ENCODE measurements at places on chromosomes 16 and 17.

GRCh38 chr17:37211136-37211535, 164.6 kb upstream of the C17orf78 start:
- no peak for DNase-seq

DNA sequence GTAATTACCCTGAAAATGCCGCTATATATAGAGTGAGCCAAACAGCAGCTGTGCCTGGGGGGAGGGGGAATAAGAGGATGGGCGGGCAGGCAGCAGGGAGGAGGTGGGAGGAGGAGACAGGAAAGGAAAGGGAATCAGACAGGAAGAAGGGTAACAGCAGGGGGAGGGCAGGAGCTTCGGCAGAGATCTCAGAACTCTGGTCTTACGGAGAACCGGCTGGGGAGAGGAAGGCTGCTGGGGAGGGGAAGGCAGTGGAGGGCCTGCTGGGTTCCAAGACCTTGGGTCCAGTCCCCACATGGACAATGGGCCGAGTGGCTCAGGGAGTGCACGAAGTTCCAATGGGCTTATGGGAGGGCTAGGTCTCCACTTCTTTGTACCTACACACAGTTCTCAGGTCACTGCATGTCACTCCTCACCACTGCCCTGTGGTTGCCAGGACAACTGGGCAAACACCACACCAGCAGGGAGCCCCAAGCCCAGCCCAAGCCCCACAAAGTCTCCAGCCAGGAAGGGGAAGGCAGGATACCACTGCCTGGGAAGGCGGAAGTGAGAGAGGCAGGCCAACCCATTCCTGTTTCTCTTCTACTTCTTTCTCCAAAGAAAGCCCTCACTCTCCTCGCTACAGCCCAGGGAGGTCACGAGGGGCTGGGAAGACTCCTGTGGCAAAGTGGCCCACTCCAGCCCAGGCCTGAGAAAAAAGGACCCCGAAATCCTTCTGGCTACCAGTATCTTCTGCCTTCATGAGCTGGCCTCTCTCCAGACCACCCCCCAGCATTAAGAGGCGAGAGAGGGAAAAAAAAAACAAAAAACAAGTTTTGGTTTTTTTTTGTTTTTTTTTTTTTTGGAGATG, 25.3 kb downstream of the G6PC3 start:
- DNase-seq = peak; percentile 98

- no peak for DNase-seq
Observed at GRCh38 chr17:58412961-58413586, 4.3 kb downstream of the RNF43 start.

DNA sequence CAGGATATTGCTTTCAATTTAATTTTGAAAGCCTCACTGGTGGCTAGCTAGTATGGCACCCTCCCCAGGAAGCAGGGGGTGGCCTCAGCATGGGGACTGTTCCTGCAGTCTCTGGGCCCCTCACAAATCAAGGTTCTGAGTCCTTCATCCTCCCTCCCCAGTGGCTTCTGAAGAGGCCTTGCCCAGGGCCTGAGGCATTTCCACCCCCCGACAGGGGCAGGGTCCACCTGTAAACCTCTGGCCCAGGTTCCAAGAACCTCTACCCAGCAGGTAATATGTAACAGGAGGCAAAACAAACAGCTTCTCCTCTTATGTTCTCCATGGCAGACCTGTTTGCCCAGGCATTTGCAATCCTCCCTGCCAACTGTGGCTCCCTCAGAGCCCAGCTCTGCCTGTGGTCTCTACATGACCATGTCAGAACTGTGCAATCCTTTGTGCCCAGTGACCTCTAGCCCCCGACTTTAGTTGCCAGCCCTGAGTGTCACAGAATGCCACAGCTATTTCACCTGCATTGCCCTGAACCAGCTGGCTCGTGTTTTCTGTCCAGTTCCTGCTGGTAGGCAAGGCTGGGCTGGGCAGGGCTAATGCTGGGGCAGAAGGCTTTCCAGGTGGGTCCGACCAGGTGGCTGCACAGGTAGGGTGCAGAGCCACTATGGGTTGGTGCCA, 14.3 kb downstream of the ACSF2 start:
- no peak for DNase-seq

DNA sequence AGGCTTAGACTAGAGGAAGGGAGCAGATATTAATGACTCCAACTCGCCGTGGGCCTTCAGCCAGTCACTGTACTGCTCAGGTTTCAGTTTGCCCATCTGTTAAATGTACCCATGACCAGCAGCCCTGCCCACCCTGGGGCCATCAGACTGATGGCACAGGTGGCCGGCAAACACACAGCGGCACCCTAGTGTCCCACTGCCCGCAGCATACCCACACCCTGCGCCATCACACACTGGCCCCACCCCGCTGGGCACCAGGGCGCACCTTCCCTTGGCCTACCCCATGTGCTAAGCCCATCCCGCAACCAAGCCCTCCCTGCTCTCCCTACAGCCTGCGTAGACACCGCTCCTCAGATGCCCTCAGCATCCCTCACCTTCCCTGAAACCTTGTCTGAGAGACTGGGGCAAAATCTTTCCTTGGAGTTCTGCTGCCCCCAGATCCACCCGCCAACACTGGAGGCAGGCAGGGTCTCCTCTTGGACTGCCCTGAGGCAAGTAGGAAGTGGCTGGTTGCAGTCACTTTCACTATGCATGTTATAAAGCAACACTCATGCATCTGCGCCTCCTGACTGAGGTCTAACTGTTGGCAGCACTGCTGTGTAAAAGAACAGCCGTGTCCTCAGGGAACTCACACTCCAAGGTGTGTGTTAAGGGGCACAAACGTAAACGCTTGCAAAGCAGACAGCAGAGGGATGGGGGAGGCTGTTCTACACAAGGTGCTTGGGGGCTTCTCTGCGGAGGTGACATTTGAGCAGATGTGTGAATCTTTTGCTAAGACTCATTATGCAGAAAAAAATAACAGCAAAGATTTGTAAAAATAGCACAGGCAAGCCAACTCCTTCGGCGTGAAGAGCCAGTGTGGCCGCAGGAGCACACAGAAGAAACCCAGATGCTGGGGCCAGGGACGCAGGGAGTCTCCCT, 6.7 kb upstream of the BCAR1 start:
- no peak for DNase-seq

DNA sequence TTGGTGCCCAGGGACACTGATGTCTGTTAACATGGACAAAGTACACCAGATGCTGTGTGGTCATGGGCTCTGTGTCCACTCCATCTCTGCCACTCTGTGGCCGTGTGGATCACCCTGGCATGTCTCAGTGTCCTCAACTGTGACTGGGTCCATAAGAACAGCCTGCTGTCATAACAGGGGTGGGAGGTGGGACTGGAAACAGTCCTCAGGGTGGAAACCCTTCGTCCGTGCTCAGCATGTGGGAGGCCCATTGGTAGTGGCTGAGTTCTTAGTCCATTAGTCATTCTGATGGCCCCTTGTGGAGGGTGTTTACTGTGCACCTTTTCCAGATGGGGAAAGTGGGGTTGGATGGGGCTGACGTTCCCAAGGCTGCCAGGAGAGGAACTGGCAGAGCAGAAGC, 12.8 kb downstream of the FLYWCH2 start:
- DNase-seq = no peak

- DNase-seq = no peak
Observed at GRCh38 chr16:75219838-75220237, 1.1 kb downstream of the CTRB1 start.

- no peak for DNase-seq
Observed at GRCh38 chr17:82527898-82528297, 8.4 kb downstream of the FOXK2 start.

GRCh38 chr16:72857834-72858664, 189.9 kb downstream of the ZFHX3 start:
- no peak for DNase-seq

DNA sequence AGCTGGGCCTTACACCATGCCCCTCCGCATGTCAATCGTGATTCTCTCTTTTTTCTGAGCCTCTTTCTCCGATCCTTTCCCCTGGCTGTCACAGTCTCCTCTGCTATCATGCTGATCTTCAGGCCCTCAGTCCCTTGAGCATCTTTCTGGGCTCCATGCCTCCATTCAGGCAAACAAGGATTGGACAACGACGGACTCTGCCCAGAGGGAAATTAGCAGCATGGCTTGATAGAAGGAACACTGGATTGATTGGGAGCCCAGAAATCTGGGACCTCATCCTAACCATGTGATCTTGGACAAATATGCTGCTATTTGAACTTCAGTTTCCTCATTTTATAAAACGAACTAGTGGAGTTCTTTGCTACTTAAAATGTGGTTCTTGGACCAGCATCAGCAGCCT, 19.6 kb upstream of the PHF12 start:
- DNase-seq = no peak

- no peak for DNase-seq
Observed at GRCh38 chr16:83138976-83139690, 512.4 kb downstream of the CDH13 start.

DNA sequence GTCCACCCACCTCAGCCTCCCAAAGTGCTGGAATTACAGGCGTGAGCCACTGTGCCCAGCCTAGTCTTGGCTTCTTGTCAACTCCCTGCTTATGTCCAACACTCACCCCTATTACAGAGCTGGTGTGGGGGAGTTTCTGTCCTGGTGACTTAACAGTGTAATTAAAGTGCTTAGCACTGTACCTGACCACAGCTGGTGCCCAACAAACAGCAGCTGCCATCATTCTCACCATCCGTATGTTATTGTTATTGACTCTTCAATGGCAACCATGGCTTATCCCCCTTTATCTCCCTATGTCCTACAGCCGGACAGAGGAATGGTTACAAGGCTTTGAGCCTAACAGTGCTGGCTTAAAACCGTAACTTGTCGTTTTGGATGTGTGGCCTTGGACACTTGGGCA, 17.0 kb upstream of the BRCA1 start:
- DNase-seq = peak; percentile 72

- peak; percentile 84 for DNase-seq
Observed at GRCh38 chr17:38745545-38745944, 2.6 kb downstream of the PCGF2 start.

DNA sequence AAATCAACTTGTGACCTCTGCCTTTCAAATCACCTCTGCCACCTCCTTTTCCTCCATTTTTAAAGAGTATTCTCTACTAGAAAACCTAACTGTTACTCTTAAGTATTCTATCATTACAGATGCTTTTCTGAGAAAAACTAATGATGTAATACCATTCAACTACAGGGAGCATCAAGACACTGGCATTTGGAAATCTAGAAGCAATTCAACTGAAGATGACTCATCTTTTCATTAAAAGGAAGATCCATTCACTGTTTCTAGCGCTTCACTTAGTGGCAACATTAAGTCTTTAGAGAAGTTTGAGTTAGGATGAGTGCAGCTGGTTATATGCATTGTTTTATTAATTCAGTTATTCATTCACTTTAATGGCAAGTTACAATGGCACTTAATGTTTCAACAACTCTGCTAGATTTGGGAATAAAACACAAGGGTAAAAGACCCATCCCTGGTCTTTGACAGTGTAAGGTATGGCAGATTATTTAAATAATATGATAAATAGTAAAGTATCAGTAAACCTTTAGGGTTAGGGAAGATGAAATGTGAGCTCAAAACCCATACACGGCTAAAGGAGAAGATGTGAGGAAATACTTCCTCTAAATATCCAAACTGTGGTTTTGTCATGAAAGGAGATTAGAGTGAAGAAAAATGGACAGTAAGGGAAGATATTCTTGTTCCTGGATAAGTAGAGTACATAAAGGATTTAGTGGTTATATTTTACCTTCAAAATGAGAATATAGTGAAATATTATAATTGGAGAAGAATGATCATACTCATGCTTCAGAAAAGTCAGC, 61.7 kb downstream of the KCNJ2 start:
- DNase-seq = no peak

- DNase-seq = no peak
Observed at GRCh38 chr16:89017543-89018281, 40.7 kb upstream of the CBFA2T3 start.

- peak; percentile 88 for DNase-seq
Observed at GRCh38 chr16:5033256-5034166, at the start of gene NAGPA. Gene NAGPA (minus strand): TSS chr16:5033935. CDS start chr16:5033914, 21 bp downstream.

DNA sequence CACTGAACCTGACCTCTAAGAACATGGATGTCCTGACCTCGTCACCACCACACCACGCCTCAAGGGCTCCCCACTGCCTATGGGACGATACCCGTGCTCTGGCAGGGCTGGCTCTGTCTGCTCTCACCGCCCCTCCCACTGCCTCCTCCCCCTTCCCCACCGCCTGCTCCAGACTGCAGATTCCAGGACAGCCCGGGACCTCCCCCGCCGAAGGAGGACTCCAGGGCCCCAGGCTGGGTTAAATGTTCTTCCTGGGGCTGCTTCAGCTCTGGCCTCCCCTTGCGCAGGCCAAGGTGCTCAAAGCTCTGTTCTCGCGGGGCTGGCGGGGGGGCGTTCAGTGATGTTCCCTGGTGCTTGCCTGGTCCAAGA, 3.1 kb downstream of the NPW start:
- DNase-seq = no peak

GRCh38 chr16:30922420-30922959, 882 bp upstream of the FBXL19 start:
- DNase-seq = peak; percentile 99

DNA sequence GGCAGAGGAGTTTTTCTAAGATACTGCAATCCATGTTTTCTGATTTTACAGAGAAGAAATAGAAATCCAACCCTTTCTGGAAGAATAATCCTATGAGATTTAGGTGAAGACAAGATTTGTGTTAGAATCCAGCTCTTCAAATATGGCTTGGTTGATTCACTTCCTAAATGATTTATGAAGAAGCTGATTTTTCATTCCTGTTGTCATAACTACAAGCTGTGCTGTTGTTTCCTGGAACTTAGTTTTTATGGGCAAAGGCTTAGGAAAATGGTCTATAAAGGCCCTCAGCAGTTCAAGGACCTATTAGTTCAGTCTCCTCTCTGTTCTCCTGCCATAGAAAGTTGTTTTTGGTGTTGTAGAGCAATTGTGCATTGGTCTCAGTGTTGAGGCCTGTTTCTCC, 174.2 kb upstream of the FAM20A start:
- DNase-seq = no peak

DNA sequence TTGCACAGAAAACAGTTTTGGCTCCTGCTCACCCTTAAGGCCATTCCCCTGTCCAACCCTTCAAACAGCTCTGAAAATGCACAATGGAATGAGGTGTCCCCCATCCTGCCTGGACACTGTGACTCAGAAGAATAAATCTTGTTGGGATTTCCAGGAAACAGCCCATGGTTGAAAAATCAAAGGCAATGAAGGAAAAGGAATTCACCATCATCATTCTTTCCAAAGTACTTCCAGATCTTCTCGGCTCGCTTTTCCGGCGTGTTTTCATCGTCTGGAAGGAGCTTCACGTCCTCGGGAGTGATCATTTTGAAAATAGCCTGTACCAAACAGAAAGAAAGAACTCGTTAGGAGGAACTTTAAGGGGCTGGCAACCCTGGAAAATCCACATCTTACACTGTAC, 4.3 kb downstream of the RCVRN start:
- no peak for DNase-seq

DNA sequence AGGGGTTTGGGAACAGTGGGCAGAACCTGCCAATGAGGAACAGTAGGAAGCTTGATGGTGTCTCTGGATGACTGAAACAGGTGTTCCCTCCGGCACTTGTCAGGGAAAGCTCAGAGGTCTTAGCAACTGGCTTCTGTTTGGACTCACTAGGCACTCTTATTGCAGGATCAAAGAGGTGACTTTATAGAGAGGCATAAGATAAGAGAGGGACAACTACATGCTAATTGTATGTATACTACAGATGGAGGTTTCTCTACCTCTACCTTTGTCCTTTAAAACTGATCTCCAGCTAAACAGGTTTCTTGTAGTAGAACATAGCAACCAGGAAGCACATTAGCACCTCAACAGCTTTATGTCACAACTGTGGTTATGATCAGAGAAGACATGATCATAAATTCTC, 7.6 kb downstream of the CNTD1 start:
- DNase-seq = no peak

All from NCI-H82 (cell line).